Stimulated activated CD8-positive, alpha-beta memory T cell treated with anti-CD3 and anti-CD28 coated beads, Interleukin-4, amount 100 ng/mL, for 4 hours (primary cell): ENCODE measurements at places on chromosomes 11 and 22.

DNA sequence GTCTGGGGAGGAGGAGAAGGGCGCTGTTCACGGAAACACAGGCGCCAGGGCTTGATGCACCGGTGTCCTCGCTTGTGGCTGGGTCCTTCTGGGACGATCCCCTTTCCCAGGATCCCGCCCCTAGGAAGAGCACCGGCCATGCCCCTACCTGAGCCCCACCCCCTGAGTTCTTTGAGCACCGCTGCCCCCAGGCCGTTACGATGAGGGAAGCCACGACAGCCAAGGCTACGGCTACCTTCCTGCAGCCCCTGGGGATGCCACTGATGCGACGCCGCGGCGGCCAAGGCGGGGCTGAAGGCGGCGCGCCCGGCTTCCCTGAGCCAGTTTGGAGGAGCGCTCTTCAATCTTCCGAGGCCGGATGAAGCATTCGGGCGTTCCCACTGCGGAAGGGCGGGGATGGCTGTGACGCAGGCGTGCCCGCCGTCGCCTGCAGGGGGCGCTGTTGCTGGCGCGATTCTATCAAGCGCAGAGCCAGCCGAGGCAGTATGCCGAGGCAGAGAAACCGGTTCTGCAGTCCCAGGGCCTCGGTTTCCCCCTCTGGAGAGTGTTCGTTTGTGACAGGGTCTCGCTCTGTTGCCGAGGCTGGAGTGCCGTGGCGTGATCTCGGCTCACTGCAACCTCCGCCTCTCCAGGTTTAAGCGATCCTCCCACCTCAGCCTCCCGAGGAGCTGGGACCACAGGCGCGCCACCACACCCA, 9.7 kb upstream of the NEFH start:
- DNase-seq: no peak

DNA sequence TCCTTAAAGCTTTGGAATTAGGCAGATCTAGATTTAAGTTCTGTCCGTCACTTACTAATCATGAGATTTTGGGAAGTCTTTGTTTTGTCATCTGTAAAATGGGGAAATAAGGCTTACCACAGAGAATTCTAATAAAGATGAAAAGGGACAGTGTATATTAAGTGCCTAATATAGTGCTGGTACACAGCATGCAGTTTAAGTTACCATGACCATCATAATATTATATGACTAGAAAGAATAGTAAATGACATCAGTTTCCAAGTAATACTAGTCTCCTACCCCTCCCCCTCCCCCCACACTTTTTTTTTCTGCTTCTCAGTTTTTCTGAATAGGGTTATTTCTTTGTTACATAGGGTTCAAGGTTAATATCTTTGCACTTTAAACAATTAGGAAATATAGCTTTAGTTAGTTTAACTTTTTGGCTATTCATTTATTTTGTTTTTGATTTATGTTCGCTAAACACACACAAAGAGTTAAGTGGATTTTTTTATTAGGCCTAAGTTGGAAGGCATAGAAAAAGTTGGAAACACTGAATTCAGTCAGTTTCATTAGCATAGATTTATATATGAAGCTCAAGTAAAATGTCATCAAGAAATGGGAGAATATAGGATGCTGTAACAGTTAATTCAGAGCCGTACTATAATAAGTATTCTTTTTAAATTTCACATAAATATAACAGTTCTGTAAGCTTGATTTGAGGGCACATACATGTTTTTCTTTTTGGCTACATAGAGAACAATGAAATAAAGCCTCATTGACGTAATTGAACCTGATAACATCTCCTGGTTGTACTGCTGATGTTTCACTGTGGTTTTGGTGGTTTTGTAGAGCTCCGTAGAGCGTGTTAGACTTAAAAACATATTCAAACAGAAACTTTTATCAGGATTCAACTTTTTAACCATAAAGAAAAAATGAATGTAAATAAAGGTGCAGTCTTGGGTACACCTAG, 121.2 kb downstream of the PDE3B start:
- no peak for DNase-seq

DNA sequence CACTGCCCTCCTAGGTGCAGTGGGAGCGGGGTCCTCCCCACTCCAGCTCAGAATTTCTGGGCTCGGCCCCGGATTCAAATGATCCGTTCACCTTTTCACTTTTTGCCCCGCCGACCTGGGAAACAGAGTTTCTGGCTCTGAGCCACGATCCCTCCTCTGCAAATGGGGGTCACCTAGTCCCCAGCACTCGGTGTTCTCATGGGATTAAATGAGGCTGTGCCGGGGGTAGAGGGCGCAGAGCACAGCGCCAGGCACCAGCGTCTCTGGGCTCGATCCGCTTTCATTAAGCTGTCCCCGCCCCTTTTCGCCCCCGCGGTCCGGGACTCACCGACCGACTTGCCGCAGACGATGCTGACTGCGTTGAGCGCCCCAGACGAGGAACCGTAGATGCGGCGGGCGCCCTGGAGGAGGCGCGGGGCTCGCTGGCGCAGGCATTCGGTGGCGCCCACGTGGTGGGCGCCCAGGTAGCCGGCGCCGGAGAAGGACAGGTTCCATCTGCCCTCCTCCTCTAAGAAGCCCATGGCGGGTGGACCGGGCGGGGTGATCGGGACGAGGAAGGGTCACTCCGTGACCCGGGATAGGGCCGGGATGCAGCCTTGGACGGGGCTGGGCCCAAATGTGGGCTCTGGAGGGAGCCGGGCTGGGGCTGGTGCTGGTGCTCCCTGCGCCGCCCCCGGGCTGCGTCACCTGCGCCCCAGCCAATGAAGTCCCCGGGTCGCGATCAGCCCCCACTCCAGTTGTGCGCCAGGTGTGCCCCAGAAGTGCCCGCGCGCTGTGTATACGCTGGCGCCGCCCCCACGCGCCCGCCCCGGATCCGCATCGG, at the start of gene PNPLA5:
Gene PNPLA5, minus strand, starts transcription at position 654 of the 823 bp plus-strand sequence. Its CDS starts 133 bp downstream, at position 521.
- no peak for DNase-seq

DNA sequence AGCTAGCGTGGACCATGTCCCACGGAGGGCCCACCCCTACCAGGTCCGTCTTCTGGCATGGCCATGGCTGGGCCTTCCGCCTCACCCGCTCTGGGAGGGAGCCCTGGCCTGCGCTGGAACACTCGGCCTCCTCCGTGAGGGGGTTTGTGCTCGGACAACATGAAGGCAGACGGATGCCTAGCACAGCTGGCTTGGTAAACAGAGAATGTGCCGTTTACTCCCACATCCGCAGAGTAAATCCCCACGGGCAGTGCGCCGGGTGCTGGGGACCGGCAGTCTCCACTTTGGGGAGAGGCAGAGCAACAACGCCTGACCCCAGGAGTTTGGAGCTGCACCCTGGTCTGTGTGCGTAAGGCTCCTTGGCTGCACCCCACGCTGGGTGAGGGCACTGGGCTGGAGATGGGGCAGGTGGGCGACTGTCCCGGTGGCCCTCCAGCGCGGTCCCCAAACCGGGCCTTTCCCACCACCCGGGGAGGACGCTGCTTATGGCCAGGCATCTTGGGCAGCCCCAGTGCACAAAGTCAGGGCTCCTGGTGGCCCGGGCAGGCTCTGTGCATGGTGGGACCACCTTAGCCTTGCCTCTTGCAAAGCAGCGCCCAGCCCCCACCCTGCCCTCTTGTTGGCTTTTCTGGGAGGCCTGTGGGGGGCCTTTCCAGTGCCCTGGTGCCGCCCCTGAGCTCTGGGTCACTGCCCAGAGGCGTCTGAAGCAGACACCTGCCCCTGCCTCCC, 30.7 kb upstream of the MUC5AC start:
- no peak for DNase-seq

GRCh38 chr22:20783844-20784723, 10.2 kb downstream of the SERPIND1 start:
- DNase-seq: no peak

GRCh38 chr11:65695459-65696241, 16.4 kb upstream of the KAT5 start:
- DNase-seq: no peak

DNA sequence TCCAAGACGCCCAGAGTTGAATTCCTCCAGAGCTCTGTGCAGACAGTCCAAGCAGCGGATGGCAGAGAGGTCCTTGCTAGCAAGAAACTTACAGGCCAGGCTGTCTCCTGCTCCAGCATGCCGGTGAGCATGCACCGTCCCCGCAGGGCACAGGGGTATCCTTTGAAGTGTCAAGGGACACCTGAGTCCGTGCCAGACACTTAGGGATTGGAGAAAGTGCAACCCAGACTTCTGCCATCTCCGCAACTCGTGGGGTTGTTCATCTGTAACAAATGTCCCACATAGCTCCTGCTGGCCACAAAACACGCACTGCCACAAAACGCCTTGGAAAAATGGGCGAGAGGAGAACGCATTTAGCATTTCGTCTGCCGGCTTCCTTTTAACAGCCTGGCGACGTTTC, 13.3 kb downstream of the TSPO start:
- no peak for DNase-seq

DNA sequence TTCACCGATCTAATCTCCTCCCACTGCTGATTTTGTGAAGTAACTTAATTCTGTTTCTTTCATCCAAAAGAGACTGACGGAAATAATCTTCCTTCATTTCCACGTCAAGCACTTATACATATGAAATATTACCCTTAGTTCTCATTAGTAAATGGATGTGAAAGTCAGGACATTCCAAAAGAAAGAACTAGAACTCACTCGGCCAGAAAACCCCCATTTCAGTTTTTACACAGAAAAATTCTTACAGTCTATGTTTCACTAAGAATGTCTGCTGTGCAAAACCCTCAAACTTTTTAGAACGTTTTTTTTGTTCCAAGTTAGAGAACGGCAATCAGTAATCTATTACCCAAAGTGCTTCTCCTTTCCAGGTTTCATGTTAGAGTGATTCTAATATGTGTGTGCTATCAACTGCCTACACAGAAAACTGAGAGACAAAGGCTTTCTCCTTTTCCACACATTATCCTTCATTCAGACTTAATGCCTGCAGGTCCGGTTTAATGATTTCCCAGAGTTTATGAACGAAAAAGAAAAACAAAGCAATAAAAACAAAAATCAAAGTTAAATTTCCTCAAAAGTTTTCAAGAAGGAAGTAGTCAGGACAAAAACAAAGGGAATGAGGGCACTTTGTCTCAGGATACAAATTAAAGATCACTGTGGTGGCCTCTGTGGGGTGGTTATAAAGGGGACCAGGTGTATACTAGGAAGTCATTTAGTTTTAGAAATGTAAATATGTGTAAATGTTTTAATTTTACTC, 11.3 kb upstream of the SESN3 start:
- DNase-seq: no peak
